Kidney (tissue), 22 donors: ENCODE measurements at places on chromosomes 13 and 19. TPM values are rescaled to one million over a fixed set of nuclear protein-coding genes. Genes with fewer than 3 reads are reported as not detected.

CDADC1 gene
- 8.3 TPM for total RNA-seq

LGALS13 gene
- total RNA-seq, result not detected

FXYD3 gene
- 33.7 TPM for total RNA-seq

ADPRHL1 gene
- total RNA-seq, result 1.5 TPM

CABP5 gene
- total RNA-seq, result not detected
